ENCODE measurements at places on chromosomes 5 and 9.

DNA sequence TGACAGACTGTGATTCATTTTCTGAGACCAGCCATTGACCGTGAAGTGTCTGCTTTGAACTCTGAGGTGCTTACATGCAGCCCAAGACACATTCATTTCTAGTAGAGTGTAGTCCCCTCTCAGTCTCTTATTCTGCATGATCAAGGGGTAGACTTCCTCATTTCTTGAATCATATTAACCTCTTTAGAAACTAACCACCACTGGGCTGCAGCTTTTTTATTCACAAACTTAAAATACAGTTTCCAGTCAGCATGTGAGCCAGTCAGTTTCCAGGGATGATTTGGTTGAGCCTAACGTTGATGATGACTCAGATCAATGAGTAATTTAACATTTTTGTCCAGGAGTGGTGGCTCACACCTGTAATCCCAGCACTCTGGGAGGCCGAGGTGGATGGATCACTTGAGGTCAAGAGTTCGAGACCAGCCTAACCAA, 59.2 kb downstream of the OTULIN start:
- DNase-seq, result no peak

- peak; percentile 54 for DNase-seq
These were observed 91.7 kb upstream of the SHB start for GRCh38 chr9:38160613-38161215.

- DNase-seq, result no peak
These were observed 372.2 kb downstream of the ZSWIM6 start for GRCh38 chr5:61704289-61704688.

DNA sequence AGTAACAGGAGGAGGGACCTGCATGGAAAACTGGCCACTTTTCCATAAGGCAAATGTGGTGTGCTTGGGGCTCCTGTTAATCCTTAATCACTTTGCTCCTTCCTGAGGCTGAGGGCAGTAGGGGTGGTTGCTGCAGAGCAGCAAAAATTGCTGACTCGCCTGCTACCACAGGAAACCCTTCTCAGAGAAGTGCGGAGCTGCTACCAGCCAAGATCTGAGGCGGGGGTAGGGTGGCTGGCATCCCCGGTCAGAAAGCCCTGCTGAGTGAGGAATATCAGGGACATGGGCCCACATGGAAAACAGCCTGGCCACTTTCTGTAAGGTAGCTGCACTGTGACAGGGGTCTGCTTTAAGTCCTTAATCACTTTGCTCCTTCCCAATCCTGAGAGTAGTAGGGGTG, 192.4 kb upstream of the GHR start:
- DNase-seq, result no peak

DNA sequence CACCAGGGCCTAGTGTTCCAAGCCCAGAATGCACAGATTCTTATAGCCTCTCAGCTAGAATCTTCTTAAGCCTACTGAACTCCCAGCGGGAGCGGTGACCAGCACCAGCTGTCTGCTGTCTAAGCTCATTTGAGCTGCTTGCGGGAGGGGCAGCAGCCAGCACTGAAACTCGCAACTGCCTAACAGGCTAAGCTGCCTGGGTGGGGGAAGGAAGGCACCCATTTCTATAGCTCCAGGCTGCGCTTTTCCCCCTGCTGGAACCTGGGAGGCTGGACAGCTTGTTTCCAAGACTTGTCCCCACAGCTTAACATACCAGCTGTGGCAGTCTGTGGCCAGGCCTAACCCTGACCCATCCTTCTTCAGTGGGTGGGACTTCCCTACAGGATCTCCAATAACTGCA, 512.9 kb downstream of the EFNA5 start:
- DNase-seq, result no peak

GRCh38 chr5:4372481-4372880, 767.6 kb upstream of the ADAMTS16 start:
- DNase-seq, result no peak

- no peak for DNase-seq
These were observed 34.0 kb upstream of the HOMER1 start for GRCh38 chr5:79547982-79548381.

DNA sequence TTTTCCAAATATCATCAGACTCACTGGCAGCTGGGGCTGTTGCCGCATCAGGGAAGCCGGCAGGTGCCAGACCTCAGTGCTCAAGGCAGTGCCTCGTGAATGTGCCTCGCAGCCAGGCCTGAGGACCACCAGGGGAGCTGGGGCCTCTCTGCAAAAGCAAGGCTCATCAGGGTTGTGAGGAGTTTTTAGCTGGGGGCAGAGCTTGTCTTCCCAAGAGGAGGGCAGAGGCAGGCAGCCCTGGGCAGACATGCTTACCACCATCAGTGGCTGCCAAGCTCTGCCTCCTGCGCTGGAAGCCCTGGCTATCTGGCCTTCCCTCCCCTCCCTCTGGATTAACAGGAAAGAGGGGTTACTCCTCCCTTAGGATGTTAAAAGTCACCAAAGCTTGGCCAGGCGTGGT, 8.8 kb upstream of the TBC1D9B start:
- no peak for DNase-seq

GRCh38 chr5:137651022-137651421, 84.9 kb downstream of the KLHL3 start:
- DNase-seq, result no peak

DNA sequence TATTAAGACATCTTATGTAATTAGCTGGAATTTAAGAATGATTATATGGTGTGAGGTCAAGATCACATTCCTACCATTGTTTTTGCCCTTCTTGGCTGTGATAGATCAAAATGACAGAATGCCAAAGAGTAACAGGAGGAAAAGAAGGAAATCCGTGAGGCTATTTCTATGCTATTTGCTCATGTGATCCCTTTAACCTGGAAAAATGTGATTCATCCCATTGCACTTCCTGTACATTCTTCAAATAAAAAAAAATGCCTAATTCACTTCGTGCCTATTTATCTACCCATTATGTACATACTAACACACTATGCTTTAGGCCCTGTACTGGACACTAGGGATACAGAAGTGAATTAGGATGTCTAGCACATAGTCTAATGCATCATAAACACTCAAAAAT, 154.1 kb upstream of the PAPPA start:
- DNase-seq, result no peak

GRCh38 chr5:21665524-21665923, 1187.6 kb downstream of the CDH12 start:
- DNase-seq, result no peak

GRCh38 chr9:109020581-109021511, 7.5 kb upstream of the CTNNAL1 start:
- no peak for DNase-seq

- DNase-seq, result no peak
These were observed 82.1 kb downstream of the TMEM232 start for GRCh38 chr5:110644357-110644756.

DNA sequence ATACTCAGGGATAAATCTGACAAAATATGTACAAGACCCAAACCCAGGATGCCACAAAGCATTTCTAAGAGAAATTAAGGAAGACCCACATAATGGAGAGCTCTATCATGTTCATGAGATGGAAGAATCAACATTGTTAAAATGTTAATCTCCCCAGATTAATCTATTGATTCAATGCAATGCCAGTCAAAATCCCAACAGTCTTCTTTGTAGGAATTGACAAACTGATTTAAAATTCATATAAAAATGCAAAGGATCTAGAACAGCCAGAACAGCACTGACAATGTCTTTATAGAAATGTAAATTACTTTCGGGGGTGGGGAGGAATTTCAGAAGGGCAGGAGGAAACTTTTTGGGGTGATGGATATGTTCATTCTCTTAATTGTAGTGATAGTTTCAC, 281.6 kb upstream of the SEMA6A start:
- DNase-seq, result no peak

DNA sequence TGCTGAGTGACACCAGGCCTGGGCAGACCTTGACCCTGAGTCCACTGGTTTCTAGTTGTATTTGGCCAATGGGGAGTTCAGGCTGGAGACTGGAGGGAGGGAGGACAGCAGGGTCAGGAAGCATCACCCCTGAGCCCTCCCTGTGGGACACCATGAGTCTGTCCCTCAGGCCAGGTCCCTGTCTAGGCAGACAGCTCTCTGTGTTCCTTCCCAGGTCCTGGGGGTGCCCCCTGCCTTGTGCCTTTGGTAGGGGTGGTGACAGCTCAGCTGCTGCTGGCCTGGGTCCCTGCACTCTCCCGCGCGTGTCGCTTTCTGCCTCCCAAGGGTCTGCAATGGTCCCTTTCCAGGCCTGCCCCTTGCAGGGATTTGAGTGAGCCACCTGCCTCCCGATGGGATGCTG, 125.5 kb downstream of the OLFM1 start:
- no peak for DNase-seq

GRCh38 chr5:89395111-89395510, 512.1 kb upstream of the MEF2C start:
- DNase-seq, result no peak

GRCh38 chr5:150318613-150319483, 16.1 kb upstream of the ARSI start:
- no peak for DNase-seq

DNA sequence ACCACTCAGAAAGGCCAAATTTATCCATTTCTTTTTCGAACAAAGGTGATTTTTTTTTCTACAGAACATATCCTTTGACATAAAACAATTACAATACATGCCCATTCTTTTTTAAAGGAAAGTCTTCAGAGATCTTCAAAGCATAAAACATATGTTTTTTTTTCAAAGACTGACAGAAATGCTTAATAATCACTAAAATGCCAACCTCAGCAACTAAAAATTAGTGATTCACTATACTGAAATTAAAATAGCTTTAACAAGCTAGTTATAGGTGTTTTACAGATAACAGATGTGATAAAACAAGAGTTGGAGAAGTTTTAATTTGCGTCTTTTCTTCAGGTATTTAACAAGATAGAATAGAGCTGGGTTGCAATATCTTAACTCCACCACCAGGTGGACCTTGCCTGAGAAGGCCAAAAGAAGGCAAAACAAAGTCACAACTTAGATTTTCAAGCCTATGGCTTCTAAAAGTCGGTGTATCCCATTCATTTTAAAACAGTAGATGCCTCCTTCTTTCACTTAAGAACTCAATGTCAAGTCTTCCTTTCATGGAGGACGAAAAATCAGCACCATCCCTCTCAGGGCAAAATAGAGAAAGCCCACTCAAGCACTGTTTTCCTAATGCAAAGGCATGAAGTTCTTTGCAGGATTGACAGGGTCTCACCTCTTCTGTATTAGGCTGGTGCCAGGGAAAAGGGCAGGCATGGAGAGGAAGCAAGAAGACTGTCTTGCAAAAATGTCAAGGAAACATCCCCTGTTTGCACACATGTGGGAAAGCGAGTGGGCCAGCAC, 31.1 kb upstream of the CPLX2 start:
- peak; percentile 26 for DNase-seq

DNA sequence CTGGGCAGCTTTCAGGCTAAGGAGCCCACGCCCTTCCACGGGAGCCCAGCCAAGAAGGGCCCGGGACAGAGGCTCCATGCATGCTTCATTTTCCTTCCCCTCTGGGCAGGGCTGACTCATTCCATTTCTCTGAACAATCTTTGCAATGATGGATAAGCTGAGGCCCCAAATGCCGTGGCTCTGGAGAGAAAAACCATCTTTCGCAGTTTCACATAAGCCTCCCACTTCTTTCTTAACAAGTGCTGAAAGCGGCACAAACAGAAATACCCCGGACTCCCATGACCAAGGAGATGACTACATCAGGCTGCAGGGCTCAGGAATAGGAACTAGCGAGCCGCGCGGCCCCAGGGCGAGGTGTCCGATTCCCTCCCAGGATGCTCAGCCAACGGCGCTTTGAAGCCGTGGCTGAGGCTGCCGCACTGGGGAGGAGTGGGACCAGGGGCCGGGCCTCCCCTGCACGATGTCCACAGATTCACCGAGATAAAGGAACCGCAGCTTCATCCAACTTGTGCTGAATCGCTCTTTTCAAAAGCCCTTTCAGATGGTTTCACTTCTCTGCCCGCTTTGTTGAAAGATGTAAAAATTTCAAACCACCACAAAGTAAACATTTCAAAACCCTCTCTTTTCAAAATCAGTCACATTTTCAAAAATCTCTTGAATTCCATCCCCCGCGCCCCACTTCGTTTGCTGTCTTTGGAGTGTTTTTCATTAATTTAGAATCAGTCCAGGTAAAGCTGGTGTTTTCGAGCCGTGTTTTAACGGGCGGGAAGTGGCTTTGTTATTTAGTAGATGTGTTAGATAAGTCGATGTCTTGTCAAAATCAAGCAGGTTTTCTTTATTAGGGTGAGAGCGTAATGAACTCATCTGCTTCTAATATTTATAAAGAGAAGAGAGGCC, 96.5 kb upstream of the LMX1B start:
- peak; percentile 50 for DNase-seq

DNA sequence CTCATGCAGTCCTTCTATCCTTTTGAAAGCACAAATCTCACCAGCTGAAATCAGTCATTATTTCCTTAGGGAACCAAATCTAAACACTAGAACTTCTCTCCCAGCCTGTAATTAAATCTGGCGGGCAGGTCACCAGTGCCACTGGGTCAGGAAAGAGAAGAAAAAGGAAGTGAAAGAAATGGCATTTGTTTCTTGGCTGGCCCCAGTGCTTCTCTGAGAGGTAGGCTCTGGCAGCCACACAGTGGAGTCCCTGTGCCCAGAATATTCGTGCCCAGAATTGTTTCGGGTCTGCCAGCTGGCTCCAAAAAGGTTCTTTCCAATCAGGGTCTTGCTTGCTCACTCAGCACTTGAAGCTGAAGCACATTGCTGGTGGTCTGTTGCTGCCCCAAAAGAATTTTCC, 133.9 kb upstream of the MTAP start:
- no peak for DNase-seq

GRCh38 chr9:110099236-110100095, 108.5 kb downstream of the C9orf152 start:
- no peak for DNase-seq

DNA sequence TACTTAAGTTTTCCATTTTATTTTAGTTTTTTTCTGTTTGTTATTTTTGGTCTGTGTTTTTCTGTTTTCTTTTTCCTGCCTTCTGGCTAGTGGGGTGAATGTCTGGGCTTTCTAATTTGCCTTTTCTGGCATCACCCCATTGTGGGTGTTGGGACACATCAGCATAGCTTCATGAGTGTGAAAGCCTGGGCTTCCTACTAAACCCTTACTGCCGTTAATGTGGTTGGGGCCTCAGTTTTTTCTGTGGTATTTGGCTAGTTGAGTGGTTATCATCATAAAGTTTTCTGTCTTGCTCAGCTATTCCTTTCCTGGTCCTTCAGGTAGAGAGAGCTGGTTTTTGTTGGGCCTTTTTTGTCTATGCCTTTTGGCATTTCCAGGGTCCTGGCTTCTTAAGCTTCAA, 21.4 kb downstream of the C5orf47 start:
- no peak for DNase-seq

DNA sequence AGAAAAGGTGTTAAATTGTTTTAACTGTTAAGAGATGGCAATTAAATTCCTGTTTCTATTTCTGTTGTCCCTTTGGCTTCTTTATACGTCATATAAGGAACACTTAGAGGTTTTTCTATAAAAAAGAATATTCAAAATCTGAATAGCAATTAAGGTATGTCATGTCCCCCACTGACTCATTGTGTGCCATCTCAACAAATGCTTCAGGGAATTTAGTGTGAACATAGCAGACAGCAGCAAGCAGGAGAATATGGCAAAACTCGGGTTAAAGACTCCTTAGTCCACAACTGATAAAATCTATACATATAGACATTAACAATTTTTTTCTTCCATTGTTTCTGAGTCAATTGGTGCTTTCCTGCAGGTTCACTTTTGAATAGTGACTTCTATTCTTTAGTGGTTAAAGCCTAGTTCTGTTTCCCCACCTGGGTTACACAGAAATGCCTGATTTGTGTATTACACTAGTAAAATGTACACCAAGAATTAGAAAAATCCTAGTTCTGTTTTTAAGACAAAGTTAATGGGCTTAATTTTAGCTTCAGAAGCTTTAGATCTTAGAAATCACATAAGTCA, 17.9 kb upstream of the RPS23 start:
- no peak for DNase-seq

- no peak for DNase-seq
These were observed 52.3 kb downstream of the SLF1 start for GRCh38 chr5:94670726-94671125.

All from CD4-positive, alpha-beta T cell treated with Interleukin-12 subunit alpha and Interleukin-12 subunit beta, for 1 hour (primary cell).